ENCODE measurements at places on chromosomes 12 and 14.

GRCh38 chr14:102928412-102929240 is 6.2 kb downstream of the AMN start:
- no peak for DNase-seq

- DNase-seq: no peak
These were observed 41.6 kb downstream of the ITPK1 start for GRCh38 chr14:93073910-93074769.

GRCh38 chr14:99603471-99604277 is at the start of gene CCDC85C:
TSS of gene CCDC85C (minus strand) at chr14:99604207. CDS start at chr14:99603959, 248 bp downstream.
- DNase-seq: peak; percentile 35

GRCh38 chr12:112833267-112833666 is 41.7 kb downstream of the RPH3A start:
- no peak for DNase-seq

DNA sequence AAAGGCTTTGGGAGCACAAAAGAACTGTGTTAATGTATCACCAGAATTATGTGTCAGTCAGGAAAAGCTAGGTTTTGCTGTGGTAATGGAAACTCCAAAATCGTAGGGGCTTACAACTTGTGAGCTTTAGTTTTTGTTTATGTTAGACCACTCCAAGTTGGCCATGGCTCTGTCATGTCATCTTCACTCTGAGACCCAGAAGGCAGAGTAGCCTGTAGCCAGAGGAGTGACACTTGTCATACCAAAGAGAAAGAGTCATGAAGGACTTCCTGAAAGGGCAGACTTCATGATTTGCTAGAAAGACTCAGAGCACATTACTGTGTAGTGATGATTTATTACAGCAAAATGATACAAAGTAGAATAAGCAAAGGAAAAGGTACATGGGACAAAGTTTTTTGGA is 133.6 kb upstream of the SSTR1 start:
- DNase-seq: no peak

- DNase-seq: no peak
These were observed 24.2 kb downstream of the GALNT16 start for GRCh38 chr14:69284170-69284569.

DNA sequence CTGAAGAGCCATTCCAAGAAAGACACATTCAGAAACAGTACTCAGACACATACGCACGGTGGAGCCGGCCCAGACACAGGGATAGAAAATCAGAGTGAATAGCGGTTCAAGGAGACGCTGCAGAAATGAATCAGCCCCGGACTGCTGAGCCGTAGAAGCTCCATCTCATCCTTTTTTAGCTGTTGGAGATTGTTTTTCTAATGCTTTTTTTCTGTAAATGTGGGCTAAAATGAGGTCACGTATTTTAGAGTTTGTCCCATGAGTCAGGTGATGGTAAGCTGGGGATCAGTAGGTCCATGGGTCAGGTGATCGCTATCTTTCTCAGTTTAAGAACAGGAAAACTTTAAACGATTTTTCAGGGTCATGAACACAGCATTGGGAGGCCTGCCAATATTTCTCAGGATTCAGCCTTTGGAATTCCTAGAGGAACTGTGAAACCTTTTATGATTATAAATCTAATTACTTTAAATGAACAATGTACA is 202.4 kb downstream of the ITPR2 start:
- DNase-seq: no peak

GRCh38 chr14:20801726-20802125 is 918 bp downstream of the RNASE1 start:
- no peak for DNase-seq

DNA sequence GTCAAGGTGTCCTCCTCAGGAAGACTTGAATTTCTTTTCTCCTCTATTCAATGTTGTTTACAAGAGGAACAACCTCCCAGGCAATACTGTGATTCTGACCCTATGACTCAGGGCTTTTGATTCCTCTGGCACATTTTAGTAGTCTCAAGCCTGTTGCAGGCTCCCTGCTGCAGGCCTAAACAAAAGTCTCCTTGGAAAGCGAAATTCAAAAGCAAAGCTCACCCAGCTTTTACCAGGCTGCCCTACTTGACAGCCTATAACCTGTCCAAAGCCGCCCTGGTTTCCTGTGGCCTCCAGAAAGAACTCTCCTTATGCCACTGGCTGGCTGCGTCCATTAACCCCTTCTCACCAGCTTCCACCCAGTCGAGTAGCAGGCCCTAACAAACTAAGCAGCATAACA is 11.6 kb downstream of the FGD6 start:
- DNase-seq: no peak

GRCh38 chr14:92556255-92556741 is 42.7 kb downstream of the RIN3 start:
- DNase-seq: no peak

GRCh38 chr12:64323476-64324225 is 66.9 kb downstream of the C12orf56 start:
- no peak for DNase-seq

GRCh38 chr12:1935700-1936378 is 17.4 kb upstream of the CACNA2D4 start:
- DNase-seq: no peak

DNA sequence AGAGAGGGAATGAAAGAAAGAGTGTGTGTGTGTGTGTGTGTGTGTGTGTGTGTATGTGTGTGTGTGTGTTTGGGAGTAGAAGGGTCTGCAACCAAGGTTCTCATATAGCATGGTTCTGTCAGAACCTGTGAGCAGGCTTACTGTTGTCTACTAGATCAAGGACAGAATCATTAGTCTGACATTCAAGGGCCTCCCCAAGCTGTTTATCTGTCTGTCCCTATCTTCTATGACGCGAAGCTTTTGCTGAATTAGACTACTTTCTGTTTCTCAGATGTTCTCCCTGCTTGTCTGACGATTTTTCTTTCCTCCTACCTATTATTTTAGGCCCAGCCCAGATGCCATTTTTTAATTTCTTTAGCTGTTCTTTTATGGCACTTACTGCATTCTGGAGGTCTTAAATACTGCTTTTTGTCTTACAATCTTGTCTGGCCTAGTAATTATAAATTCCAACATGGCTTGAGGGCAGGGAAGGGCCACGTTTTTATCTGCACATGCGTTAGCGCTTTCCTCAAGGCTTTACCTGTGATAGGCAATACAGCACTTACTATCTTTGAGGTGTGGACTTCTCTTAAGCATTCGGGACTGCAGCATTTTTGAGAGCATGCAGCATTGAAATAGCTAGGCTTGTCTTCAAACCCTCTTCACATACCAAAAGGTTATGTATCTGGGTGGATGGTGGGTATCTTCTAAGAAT is 150.2 kb downstream of the TTLL5 start:
- no peak for DNase-seq

GRCh38 chr14:62691647-62692489 is 353.4 kb downstream of the KCNH5 start:
- peak; percentile 20 for DNase-seq

All from HEK293T (cell line).